ENCODE measurements at places on chromosomes 6 and 20.
A peak's percentile ranks its signal among the peaks of the same experiment; 100 is the strongest.

GRCh38 chr6:33960345-33961313 is 156.8 kb upstream of the MLN start:
- no peaks in the 10 kb centered on the region for H3K36me3 ChIP-seq
- H3K27ac ChIP-seq, result no peak overlapping the region
- no peaks in the 10 kb centered on the region for H3K4me1 ChIP-seq
- no peak overlapping the region for H3K4me3 ChIP-seq
- no peak for DNase-seq

DNA sequence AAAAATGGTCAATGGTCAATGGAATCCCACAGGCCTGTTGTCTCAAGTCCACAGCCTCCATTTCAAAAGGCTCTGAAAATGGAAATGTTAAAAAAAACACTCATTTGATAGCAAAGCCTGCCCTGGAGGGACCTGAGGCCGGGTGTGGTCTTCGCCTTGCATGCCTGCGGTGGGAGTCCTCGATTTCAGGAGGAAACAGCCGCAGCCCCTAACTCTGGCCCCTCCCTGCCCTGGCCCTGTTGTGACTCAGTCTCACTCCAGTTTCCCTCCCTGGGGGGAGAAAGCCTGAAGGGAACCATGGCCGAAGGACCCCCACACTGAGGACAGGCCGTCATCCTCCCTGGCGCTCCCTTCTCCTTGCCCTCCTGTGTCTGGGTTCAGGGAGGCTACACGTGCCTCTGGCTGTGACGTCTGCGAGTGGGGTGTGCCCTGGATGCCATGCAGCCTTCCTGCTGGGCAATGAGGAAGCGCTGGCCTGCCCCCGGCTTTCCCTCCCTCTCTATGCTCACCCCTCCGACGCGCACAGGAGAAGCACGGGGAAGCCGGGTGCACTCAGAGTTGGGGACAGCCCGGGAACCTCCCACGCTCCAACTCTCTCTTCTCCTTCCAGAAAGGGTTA is 9.2 kb downstream of the BHLHE23 start:
- DNase-seq, result no peak
- H3K4me3 ChIP-seq, result no peak overlapping the region
- H3K27ac ChIP-seq, result no peak overlapping the region

- H3K4me1 ChIP-seq, result no peaks in the 10 kb centered on the region
- DNase-seq, result no peak
- no peaks in the 10 kb centered on the region for H3K36me3 ChIP-seq
- H3K4me3 ChIP-seq, result no peak overlapping the region
Observed at GRCh38 chr6:20038410-20039204, 173.7 kb downstream of the MBOAT1 start.

- peaks cover 4% of the 10 kb centered on the region for H3K36me3 ChIP-seq
- H3K27ac ChIP-seq, result no peak overlapping the region
- DNase-seq, result peak; percentile 72
- H3K27me3 ChIP-seq, result no peaks in the 10 kb centered on the region
Observed at GRCh38 chr20:16517946-16518783, 55.1 kb downstream of the KIF16B start.

All from kidney (tissue), 22 donors.